Spleen (tissue), 13 donors: ENCODE measurements at places on chromosomes 2 and 18. TPM values are rescaled to one million over a fixed set of nuclear protein-coding genes. Genes with fewer than 3 reads are reported as not detected.
A peak's percentile ranks its signal among the peaks of the same experiment; 100 is the strongest.

The ICOS gene
- total RNA-seq = 2.4 TPM

The CROCC2 gene
- 1.6 TPM for total RNA-seq

The METTL5 gene
- total RNA-seq = 38.5 TPM

- DNase-seq = no peak
These were observed 27.6 kb downstream of the ST3GAL5 start for GRCh38 chr2:85861180-85861579.

GRCh38 chr2:78978340-78978739 lies 47.2 kb upstream of the REG3G start:
- no peak for DNase-seq

GRCh38 chr2:191701029-191701428 lies 23.1 kb downstream of the NABP1 start:
- DNase-seq = no peak

GRCh38 chr2:184598316-184599053 lies at the start of gene ZNF804A:
ZNF804A (plus strand) TSS chr2:184598529; CDS start chr2:184598960, 431 bp downstream.
- peak; percentile 90 for DNase-seq
